ENCODE measurements at places on chromosomes 3 and 15. TPM values are rescaled to one million over a fixed set of nuclear protein-coding genes. Genes with fewer than 3 reads are reported as not detected.

AEN gene
- 25.1 TPM for total RNA-seq

KLHL25 gene
- 3.9 TPM for total RNA-seq

RETNLB gene
- not detected for total RNA-seq

PP2D1 gene
- not detected for total RNA-seq

CLDN16 gene
- not detected for total RNA-seq

XIRP1 gene
- not detected for total RNA-seq

TMEM158 gene
- 15.0 TPM for total RNA-seq

MGA gene
- total RNA-seq: 47.2 TPM

MESP2 gene
- total RNA-seq: not detected

TRH gene
- not detected for total RNA-seq

TM4SF1 gene
- 122 TPM for total RNA-seq

ANKRD63 gene
- 0.42 TPM for total RNA-seq

TOMM70 gene
- 36.3 TPM for total RNA-seq

TP63 gene
- total RNA-seq: 0.16 TPM

ADAMTS17 gene
- total RNA-seq: 0.39 TPM

ACTC1 gene
- 4.0 TPM for total RNA-seq

P3H2 gene
- total RNA-seq: 132 TPM

UTS2B gene
- 0.55 TPM for total RNA-seq

FBXL2 gene
- total RNA-seq: 20.4 TPM

DTX3L gene
- 37.4 TPM for total RNA-seq

STX19 gene
- not detected for total RNA-seq

TM6SF1 gene
- 5.9 TPM for total RNA-seq

GASK1A gene
- not detected for total RNA-seq

VEPH1 gene
- total RNA-seq: 0.21 TPM

DNAJB11 gene
- total RNA-seq: 73.0 TPM

RBP2 gene
- total RNA-seq: not detected

EFHB gene
- 1.8 TPM for total RNA-seq

FAM81A gene
- not detected for total RNA-seq

CNTN4 gene
- 51.4 TPM for total RNA-seq

SPATA12 gene
- not detected for total RNA-seq

ZNF80 gene
- not detected for total RNA-seq

CTXN2 gene
- not detected for total RNA-seq

TRIM69 gene
- total RNA-seq: 13.6 TPM

GRM2 gene
- total RNA-seq: 0.32 TPM

NR1I2 gene
- not detected for total RNA-seq

SNUPN gene
- 27.9 TPM for total RNA-seq

FEZF2 gene
- total RNA-seq: not detected

STOML1 gene
- 18.3 TPM for total RNA-seq

DPPA2 gene
- total RNA-seq: not detected

SAMD7 gene
- not detected for total RNA-seq

ADGRG7 gene
- not detected for total RNA-seq

IL5RA gene
- not detected for total RNA-seq

LRRC31 gene
- total RNA-seq: not detected

ZNF385D gene
- 0.71 TPM for total RNA-seq

C3orf70 gene
- total RNA-seq: 5.0 TPM

SLC28A2 gene
- not detected for total RNA-seq

ISG20 gene
- total RNA-seq: 8.4 TPM

PARP16 gene
- 9.5 TPM for total RNA-seq

KLHL40 gene
- total RNA-seq: not detected
